Stimulated activated CD4-positive, alpha-beta T cell treated with anti-CD3 and anti-CD28 coated beads, TNF-alpha, amount 100 ng/mL, for 1 hour (primary cell): ENCODE measurements at places on chromosomes 2 and 18.

DNA sequence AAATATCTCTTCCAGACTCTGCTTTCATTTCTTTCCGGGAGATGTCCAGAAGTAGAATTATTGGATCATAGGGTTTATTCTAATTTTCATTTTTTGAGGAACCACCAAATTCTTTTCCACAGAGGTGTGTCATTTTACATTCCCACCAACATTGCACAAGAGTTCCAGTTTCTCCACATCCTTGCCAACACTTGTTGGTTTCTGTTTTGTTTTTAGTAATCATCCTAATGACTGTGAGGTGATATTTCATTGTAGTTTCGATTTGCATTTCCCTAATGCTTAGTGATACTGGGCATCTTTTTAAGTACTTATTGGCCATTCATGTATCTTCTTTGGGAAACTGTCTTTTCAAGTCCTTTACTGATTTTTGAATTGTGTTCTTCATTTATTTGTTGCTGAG is 513.1 kb downstream of the PARD3B start:
- no peak for DNase-seq

GRCh38 chr2:53690876-53691275 is 76.7 kb upstream of the CHAC2 start:
- no peak for DNase-seq

- no peak for DNase-seq
Observed at GRCh38 chr2:953975-954686, 3.5 kb downstream of the SNTG2 start.

DNA sequence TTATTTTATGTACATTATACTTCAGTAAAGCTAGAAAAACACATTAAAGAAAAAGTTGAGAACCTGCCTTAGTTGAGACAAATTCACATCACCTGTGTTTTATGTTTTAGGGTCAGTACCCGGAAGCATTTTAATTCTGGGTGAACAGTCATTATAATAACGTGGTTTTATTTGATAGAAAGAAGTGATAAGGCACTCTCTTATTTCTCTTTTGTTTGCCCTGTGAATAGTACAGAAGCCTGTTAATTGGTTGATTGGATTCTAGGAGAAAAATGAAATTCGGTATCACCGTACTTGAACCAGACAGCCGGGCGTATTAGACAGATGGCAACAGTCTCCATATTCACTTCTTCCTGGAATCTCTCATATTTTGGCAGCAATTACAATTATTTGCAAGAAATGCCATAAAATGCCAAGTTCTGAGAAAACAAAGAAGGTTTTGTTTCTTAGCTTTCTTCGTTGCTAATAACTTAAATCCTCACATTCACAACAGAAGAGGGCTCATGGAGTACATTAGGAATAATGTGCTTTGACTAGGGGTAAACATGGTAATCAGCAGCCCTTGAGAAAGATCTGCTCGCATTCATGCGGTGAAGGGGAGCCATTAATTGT is 168.7 kb upstream of the RASGRP3 start:
- DNase-seq, result no peak

DNA sequence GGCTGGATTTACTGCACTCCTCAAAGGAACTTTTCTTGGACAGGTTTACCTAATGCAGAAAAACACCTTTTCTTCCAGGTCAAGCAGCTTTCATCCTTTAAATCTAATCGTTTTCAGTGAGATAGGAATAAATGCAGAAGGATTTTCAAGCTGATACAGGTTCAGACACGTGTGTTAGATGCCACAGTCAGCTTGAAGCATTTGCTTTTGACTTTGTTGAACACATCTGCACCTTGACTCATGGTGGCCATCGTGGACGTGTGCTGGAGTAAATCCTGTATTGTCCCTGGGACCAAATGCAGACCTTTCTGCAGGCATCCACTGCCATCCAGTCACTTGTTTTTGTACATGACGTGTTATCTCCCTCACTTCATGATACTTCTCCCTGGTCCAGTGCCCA is 61.9 kb downstream of the KLHL29 start:
- no peak for DNase-seq

DNA sequence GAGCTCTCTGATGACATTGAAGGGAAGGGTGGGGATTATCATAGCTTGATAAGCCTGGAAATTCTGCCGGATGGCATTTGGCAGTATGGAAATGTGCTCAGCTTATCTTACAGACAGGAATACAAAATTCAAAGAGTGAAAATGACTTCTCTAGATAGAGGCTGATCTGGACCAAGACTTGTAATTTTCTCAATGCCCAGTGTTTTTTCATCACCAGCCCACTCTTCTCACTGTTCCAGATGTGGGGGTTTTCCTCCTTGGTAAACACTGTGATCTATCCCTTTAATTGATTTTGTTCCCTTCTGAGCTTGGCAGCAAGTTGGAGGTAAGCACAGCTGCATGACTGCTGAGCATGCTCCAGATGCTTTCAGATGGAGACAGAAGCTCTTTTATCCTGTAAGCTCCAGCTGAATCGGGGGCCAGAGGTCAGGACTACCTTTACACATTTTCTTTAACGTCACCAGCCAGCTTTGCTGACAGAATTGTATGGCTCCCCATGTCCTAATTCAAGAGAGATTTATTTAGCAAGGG is 287.4 kb upstream of the TCF4 start:
- no peak for DNase-seq

GRCh38 chr2:18519914-18520450 is 40.5 kb downstream of the RDH14 start:
- no peak for DNase-seq

- no peak for DNase-seq
Observed at GRCh38 chr2:221673248-221673647, 101.1 kb upstream of the EPHA4 start.

- DNase-seq, result no peak
Observed at GRCh38 chr2:127661949-127662510, 13.3 kb downstream of the LIMS2 start.

- no peak for DNase-seq
Observed at GRCh38 chr2:127485694-127486071, 40.6 kb downstream of the IWS1 start.

DNA sequence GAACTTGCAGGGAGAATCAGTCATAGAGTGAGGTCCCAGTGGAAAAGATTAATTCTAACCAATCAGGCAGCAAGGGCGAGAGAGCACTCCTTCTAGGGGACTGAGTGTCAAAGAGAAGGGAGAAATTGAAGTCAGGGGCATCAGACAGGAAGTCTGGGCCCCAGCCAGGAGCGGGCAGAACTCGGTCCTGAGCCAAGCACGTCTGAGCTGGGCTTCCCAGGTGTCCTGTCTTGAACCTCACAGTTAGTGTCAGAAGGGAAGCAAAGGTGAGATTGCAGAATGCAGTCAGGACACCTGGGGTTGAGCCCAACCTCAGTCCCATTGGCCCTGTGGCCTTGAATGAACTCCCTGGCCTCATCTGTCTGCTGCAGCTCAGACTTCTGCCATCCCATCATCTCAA is 220.9 kb downstream of the SMAD2 start:
- no peak for DNase-seq

- no peak for DNase-seq
Observed at GRCh38 chr2:107817378-107817777, 9.3 kb upstream of the RGPD4 start.

- DNase-seq, result no peak
Observed at GRCh38 chr2:18754286-18754685, 164.9 kb upstream of the NT5C1B start.

DNA sequence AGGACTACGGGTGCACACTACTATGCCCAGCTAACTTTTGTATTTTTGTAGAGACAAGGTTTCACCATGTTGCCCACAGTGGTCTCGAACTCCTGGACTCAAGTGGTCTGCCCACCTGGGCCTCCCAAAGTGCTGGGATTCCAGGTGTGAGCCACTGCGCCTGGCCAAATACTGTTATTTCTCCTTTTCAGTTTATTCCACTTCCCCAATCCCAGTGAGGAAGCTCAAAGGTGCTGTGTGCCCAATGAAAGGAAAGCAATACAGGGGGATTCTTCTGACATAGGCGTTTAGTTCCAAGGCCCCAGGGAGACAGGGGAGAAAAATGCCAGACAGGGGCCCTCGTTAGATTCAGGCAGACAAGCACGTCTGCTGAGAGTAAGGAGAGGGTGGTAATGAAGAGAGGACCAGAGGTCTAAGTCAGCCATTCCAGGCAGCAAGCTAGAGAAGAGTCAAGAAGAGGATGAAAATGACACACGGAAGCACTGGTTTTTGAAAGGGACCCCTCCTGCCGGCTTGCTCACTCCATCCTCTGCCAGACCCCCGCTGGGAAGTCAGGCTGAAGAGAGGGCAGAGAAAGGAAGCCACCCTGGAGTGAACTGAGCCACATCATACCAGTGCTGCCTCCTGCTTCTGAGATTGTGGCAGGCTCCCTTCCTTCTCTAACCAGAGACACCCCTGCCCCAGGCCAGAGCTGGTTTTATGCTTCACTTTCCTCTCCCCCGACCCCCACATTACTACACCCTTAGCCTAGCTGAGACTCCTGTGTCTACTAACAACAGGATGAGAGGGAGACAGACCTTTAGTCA is 6.7 kb downstream of the INO80C start:
- DNase-seq, result no peak

DNA sequence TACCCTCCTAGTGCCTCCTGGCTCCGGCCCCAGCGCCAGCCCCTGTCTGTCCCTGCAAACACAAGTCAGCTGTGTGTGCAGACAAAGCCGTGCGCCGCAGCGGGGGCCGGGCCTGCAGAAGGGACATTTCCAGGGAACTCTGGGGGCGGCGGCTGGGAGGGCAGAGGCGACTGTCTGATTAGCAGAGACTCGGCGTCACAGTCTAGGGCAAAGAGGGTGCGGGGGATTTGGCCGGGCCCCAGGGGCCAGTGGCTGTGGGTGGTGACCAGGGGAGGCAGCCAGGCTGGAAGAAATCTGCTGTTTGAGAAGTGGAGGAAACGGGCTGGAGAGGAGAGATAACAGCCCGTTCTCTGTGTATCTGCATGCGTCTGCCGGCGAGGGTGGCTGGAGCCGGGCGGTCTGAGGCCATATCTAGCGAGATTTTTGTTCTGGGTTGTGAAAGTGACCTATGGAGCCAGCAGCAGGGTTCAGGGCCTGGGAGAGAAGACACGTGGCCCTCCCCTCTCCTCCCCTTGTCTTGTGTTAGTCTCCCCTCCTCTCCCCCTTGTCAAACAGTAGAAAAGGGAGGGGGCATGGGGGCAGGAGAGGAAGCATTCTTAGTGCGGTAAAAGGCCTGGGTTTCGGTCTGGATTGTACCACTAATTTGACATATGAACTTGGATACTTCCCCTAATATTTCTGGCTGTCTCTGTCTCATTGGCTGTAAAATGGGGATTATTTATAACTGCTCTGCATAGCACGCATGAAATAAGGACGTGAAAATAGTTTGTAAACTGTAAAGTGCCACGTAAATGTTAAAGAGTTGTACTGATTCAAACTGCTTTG is 169.4 kb downstream of the SMAD7 start:
- DNase-seq, result no peak

DNA sequence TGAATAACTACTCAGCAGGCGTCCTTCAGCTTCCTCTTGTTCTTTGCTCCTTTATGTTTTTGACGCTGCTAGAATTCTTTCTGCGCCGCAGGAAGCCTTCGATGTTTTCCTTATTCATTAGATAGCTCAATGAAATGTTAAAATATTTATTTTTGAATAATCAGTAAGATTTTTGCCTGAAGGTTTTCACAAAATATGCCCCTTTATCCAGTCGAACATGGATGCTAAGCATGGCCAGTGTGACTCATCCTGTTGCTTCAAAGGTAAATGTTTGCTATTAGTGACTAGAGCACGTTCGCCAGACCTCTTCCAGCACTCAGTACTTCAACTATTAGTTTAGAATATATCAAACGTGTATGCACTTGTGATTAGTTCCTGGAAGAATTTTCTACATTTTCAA is 7.6 kb upstream of the MEIS1 start:
- no peak for DNase-seq

DNA sequence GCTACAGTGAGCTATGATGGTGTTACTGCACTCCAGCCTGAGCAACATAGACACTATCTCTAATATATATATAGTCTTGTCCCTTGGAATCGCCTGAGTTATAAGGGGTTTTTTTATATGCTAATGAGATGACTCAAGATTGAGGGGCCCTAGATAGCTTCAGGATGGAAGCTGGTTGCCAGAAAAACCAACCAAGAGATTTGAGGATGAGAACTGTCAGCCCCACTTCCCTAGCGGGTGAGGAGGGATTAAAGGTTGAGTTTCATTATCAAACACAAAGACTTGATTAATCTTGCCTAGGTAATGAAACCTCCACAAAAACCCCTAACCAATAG is 12.6 kb upstream of the GALM start:
- no peak for DNase-seq

GRCh38 chr18:33831424-33831823 is 253.4 kb downstream of the ASXL3 start:
- no peak for DNase-seq

DNA sequence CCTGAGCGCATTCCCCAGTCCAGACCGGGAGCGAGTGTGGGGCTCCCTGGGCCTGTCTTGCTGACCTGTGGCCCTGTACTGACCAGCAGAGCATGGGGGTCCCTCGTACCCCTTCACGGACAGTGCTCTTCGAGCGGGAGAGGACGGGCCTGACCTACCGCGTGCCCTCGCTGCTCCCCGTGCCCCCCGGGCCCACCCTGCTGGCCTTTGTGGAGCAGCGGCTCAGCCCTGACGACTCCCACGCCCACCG is 5.3 kb downstream of the NEU4 start:
- DNase-seq, result no peak

GRCh38 chr2:215405722-215406581 is 29.9 kb downstream of the FN1 start:
- no peak for DNase-seq

- DNase-seq, result no peak
Observed at GRCh38 chr2:207078186-207078798, 87.5 kb downstream of the KLF7 start.

GRCh38 chr2:144479659-144480058 is 40.3 kb downstream of the ZEB2 start:
- no peak for DNase-seq

- no peak for DNase-seq
Observed at GRCh38 chr2:25524507-25524906, 148.9 kb downstream of the DTNB start.

DNA sequence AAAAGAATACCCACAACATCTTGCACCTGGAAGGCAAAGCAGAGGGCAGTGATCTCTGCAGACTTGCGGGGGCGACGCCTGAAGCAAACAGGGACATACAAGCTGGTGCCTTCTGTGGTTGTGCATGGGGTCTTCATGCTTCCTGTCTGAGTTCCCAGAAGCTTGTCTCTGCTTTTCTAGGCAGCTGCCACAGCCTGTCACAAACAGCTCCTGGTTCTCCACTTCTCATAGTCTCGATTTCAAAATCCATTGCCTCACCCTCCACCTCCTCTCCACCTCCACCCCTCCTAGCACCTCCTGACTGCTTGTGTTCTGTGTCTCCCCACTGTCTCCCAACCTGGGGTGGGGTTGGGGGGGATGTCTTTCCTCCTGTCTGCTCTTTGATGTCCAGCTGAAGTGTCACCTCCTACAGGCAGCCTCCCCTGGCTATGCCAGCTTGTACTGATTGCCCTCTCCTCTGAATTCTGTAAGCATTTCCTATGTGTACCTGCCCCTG is 1.7 kb upstream of the PROC start:
- DNase-seq, result no peak

DNA sequence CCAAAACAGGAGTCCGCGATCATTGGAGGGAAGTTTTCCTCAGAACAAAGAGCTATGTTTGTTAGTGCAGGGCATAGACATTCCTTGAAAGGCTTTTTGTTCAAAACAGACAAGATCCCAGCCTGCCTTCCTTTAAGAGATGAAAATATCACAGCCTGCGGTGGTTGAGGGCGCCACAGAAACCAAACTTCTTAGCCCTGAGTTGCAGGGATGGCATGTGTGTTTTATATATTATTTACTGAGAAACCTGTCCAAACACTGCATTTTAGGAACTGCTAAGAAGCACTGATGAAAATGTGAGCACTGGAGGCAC is 57.5 kb upstream of the TMEM178A start:
- DNase-seq, result no peak

- DNase-seq, result no peak
Observed at GRCh38 chr2:229586746-229587705, 127.3 kb downstream of the DNER start.
